Stimulated activated CD4-positive, alpha-beta T cell treated with anti-CD3 and anti-CD28 coated beads, TNF-alpha, amount 100 ng/mL, for 4 hours (primary cell): ENCODE measurements at places on chromosomes 11 and 22.

DNA sequence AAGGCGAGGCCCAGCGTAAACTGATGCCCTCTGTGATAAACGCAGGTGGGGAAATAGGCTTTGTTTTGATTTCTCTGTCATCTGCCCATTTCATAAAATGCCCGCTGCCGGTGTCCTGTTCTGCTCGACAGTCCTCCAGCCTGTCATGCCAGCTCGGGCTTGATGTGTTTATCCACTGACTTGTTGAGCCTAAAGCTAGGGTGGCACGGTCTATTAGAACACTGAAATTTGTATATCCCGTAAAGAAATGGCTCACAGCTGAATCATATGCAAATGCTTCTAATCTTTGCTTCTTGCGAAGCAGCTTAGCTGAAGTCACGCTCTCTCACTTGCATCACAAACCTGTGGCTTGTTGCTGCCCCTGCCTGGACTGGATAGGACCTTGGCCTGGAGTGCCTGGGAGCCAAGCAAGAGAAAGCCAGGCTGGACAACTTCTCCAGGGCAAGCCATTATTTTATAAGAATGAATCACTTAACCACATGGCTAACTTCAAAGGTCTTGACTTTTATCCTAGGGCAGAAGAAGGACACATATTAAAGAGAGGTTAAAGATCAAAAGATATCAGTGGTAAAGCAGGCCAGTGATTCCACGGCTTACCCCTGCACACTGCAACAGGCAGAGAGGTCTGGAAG lies 33.1 kb downstream of the EHF start:
- no peak for DNase-seq

GRCh38 chr22:17369439-17370025 lies at the start of gene CECR2:
Gene CECR2 (plus strand): TSS chr22:17369460. CDS start chr22:17369784, 324 bp downstream.
- DNase-seq, result no peak

GRCh38 chr11:121449123-121449522 lies 3.0 kb upstream of the SORL1 start:
- no peak for DNase-seq

DNA sequence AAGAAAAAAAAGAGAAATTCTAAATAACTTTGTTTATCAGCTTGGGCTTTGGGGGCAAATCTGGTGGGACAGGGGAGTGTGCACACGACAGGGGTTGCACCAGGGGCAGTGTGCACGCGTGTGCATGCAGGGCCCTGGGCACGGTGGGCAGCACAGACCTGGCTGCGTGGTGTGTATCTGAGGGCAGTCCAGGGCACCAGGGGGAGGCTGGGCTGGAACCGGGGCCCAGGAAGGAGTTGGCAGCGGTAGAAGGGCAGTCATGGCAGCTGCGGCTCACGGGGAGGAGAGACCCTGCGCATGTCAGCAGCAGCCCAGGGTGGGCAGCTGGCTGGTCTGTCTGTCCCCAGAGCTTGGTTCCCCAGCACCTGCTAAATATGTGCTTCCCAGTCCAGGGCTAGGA lies 4.3 kb downstream of the KRTAP5-5 start:
- DNase-seq, result no peak

- no peak for DNase-seq
These were observed 5.9 kb upstream of the PACSIN3 start for GRCh38 chr11:47192111-47192510.

- DNase-seq, result no peak
These were observed 1.0 kb downstream of the B4GALNT4 start for GRCh38 chr11:370070-370941.

GRCh38 chr11:122727101-122727929 lies 71.8 kb downstream of the UBASH3B start:
- DNase-seq, result no peak

GRCh38 chr11:62340269-62340901 lies 3.1 kb downstream of the ASRGL1 start:
- DNase-seq, result no peak

DNA sequence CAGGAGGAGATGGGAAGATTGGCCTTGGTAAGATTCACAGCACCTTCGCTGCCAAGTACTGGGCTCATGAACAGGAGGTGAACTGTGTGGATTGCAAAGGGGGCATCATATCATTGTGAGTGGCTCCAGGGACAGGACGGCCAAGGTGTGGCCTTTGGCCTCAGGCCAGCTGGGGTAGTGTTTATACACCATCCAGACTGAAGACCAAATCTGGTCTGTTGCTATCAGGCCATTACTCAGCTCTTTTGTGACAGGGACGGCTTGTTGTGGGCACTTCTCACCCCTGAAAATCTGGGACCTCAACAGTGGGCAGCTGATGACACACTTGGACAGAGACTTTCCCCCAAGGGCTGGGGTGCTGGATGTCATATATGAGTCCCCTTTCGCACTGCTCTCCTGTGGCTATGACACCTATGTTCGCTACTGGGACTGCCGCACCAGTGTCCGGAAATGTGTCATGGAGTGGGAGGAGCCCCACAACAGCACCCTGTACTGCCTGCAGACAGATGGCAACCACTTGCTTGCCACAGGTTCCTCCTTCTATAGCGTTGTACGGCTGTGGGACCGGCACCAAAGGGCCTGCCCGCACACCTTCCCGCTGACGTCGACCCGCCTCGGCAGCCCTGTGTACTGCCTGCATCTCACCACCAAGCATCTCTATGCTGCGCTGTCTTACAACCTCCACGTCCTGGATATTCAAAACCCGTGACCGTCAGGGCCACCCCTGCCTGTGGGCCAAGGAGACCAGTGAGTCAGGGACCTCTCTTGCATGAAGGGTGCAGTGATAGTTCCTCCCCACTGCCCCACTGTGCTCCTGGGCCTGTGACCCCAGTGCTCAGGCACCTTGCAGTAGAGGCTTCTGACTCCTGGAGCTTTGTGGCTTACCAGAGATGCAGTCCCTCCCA lies 83.6 kb downstream of the BCR start:
- no peak for DNase-seq

GRCh38 chr22:46275455-46276122 lies 7.8 kb downstream of the TTC38 start:
- DNase-seq, result no peak

DNA sequence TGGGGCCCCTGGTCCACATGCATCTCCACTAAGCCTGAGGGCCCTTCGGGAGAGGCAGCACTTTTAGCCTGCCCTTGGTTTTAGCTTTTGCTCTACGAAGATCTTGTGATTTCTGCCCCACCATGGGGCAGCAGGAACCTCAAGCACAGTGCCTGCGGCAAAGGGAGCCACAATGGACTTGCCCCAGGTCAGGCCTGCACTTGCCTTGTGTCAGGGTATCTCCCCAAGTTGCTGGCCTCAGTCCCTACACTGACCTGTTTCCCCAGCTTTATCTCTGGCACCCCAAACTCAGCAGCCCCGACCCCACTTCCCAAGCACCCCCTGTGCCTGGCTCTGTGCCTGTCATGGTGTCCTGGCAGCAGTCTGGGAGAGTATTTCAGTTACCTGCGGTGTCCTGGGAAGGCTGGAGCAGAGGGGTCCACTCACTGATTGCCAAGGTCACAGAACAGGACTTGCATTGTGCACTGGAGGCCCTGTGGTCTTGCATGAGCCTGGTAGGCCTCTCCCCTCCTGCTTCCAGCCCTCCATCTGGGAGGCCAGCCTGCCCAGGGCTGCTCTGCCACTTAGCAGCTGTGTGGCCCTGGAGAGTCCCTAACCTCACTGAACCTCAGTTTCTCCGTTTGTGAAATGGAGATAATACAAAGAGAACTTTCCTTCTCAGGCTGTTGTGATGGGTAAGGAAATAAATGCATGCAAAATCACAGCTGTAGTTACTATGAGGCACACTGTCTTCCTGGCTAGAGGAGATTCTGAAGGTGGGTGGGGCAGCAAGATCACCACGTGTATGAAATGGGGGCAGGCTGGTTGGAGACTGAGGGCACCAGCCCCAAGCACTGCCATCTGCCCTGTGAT lies 3.6 kb upstream of the AIFM3 start:
- DNase-seq, result no peak

GRCh38 chr22:38940811-38941384 lies 16.5 kb upstream of the APOBEC3A start:
- DNase-seq, result no peak

- DNase-seq, result no peak
These were observed 40.9 kb upstream of the SUSD2 start for GRCh38 chr22:24140357-24140756.

DNA sequence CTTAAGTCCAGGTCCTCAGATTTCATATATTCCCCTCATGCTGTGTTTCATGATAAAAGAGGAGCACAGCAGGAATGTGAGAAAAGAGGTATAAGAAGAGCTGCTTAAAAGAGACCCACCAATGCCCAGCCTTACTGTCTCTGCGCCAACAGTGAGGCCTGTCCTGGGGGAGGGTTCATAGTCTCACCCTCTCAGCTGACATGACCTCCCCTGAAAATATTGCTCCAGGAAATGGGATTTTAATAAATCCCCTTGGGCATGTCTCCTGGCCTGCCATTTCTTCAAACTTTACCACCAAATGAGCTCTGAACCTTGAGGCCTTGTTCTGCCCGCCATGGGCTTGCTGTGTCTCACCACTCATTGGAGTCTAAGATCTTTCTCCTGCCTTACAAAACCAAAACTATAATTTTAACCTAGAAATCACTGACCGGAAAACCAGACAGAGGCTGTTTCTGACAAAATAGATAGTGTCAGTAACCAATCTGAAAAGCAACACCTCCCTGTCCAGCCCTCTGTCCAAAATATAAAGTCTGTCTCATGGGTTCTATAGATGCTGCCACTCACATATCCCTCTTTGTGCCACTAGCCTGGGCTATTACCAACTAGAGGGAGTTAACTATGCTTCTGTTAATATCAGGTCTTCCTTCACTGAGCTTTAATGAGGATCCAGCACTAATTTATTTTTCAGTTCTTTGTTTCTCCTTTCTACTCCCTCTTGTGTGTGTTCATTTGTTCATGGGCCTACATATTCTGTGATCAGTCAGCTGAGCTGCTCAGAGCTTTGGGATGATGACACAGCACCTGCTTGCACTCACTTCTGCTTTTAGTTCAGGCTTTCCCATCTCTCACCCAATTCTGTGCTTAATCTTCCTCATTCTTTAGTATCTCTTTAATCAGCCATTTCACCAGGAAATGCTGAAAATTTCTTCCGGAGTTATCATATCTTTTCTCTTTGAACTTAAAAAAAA lies at the start of gene OR2AG2:
TSS of gene OR2AG2 (minus strand) at position 51 of the 968 bp plus-strand sequence. CDS start 3,019 bp downstream, outside the sequence.
- no peak for DNase-seq

- DNase-seq, result no peak
These were observed 32.6 kb downstream of the MAPK1 start for GRCh38 chr22:21834869-21835268.

- no peak for DNase-seq
These were observed 2.3 kb downstream of the NIPSNAP1 start for GRCh38 chr22:29578462-29579200.
